Esophagus squamous epithelium (tissue), 5 donors: ENCODE measurements at places on chromosomes 16 and 17.

GRCh38 chr16:79074951-79075350, 525.6 kb downstream of the MAF start:
- no peak for DNase-seq
- no peaks in the 10 kb centered on the region for H3K27me3 ChIP-seq
- peaks cover 3% of the 10 kb centered on the region for H3K4me1 ChIP-seq
- no peaks in the 10 kb centered on the region for H3K36me3 ChIP-seq
- H3K27ac ChIP-seq, result no peak overlapping the region

DNA sequence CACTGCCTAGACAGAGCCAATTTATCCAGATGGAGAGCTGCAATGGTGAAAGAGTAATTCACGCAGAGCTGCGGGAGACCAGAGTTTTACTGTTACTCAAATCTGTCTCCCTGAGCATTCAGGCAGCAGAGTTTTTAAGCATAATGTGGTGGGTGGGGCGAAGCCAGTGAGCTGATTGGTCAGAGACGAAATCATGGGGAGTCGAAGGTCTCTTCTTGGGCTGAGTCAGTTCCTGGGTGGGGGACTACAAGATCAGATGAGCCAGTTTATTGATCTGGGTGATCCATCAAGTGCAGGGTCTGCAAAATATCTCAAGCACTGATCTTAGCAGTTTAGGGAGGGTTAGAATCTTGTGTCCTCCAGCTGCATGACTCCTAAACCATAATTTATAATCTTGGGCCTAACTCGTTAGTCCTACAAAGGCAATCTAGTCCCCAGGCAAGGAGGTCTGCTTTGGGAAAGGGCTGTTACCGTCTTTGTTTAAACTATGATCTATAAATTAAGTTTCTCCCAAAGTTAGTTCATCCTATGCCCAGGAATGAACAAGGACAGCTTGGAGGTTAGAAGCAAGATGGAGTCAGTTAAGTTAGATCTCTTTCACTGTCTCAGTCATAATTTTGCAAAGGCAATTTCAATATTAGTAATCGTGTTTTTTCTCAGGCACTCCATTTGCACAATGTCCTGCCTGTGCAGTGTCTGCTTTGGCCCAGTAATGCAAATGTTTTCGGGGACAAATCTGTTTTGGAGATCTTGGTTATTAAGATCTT, 27.0 kb downstream of the PIGL start:
- H3K27ac ChIP-seq, result no peak overlapping the region
- H3K4me3 ChIP-seq, result no peak overlapping the region
- no peaks in the 10 kb centered on the region for H3K27me3 ChIP-seq
- no peak for DNase-seq

GRCh38 chr16:35208001-35208935, 1748.9 kb downstream of the TP53TG3F start:
- no peak overlapping the region for H3K27ac ChIP-seq
- H3K27me3 ChIP-seq, result no peaks in the 10 kb centered on the region
- no peaks in the 10 kb centered on the region for H3K4me1 ChIP-seq
- no peak overlapping the region for H3K4me3 ChIP-seq
- DNase-seq, result no peak

DNA sequence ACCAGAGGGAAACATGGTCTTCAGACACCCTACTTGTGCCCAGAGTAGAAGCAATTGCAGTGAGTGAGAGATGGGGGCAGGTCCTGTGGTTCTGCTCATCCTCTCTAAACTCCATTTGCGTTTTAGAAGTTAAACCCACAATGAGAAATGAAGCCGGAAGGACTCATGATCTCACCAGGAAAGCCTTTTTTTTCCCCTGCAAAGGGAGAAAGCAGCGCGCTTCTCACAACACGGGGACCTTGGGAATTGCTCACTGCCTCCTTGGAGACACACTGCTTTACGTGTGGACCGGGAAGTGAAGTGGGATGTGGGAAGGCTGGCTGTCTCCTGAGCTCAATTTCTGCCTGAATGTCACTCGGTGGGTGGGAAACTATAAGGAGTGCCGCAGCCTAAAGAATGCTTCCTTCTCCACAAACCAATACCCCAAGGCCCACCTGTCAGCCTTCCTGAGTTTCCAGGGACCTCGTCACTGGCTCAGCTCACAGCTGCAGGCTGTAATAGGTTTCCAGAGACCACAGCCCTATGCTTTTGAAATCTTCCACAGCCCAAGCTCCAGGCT, 365.4 kb downstream of the XYLT1 start:
- DNase-seq, result no peak
- H3K4me1 ChIP-seq, result no peaks in the 10 kb centered on the region
- H3K36me3 ChIP-seq, result peaks cover 19% of the 10 kb centered on the region
- no peak overlapping the region for H3K4me3 ChIP-seq
- no peak overlapping the region for H3K27ac ChIP-seq

DNA sequence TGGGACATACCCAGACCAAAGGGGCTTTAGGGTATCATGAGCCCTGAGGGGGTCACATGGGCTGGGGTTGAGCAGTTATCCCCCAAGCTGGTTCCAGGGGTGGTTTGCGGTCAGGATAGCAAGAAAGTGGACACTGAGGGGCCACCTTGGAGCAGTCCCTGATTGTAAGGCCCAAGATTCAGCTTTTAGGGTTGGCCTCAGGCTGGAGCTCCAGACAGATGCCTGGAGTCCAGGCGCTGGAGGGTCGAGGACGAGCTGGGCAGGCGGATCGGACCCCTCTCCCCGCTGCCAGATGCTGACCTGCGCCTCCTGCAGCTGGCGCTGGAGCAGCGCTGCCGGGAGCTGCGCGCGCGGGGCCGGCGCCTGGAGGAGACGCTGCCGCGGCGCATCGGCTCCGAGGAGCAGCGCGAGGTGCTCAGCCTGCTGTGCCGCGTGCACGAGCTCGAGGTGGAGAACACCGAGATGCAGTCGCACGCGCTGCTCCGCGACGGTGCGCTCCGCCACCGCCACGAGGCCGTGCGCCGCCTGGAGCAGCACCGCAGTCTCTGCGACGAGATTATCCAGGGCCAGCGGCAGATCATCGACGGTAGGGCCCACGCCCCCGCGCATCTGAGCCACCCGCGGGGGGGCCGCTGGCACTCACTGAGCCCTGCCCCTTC, 10.0 kb downstream of the BTBD17 start:
- H3K27ac ChIP-seq, result no peak overlapping the region
- no peaks in the 10 kb centered on the region for H3K4me1 ChIP-seq
- H3K27me3 ChIP-seq, result peaks cover 13% of the 10 kb centered on the region
- no peak for DNase-seq
- H3K4me3 ChIP-seq, result no peak overlapping the region

DNA sequence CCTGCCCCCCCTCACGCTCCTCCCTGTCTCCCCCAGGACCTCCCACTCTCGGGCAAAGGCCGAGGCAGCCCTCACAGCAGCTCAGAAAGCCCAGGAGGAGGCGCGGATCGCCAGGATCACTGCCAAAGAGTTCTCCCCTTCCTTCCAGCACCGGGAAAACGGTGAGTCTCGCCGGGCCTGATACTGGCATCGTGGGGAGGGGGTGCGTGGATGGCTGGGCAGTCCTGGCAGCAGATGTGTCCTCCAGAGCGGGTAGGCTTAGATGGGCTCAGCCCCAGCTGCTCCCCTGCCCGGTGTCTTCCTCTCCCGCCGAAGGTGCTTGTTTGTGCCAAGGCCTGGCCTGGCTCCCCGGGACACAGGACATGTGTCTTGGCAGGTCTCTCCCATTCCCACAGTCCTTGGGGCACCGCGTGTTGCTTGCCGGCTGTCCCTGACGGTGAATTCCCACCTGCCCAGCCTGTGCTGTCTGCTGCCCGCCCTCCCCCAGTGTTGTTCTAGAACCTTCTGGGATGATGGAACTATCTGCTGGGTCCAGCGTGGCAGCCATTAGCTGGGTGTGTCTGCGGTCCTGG, 81.6 kb downstream of the KLHDC4 start:
- no peak for DNase-seq
- no peak overlapping the region for H3K27ac ChIP-seq
- no peaks in the 10 kb centered on the region for H3K36me3 ChIP-seq
- H3K4me1 ChIP-seq, result no peaks in the 10 kb centered on the region
- no peaks in the 10 kb centered on the region for H3K27me3 ChIP-seq

DNA sequence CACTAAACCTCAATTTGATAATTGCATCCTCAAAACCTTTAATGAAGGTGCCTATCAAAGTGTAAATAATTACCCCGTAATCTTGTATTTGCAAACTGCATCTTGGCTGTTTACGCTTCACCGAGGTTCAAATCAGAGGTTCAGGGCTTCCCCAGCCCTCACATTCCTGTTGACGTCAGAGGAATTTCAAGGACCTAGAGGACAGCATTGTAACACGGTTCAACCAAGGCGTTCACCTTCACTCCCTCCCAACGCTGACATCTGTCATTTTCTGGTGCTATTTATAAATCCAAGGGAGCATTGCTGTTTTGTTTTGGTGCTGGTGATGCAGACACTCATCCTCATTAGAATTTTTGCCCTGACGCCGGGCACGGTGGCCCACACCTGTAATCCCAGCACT, 691.6 kb upstream of the RBFOX1 start:
- H3K4me1 ChIP-seq, result no peaks in the 10 kb centered on the region
- DNase-seq, result no peak
- no peaks in the 10 kb centered on the region for H3K27me3 ChIP-seq
- H3K4me3 ChIP-seq, result no peak overlapping the region
- H3K36me3 ChIP-seq, result no peaks in the 10 kb centered on the region

GRCh38 chr16:7546948-7547347, 214.3 kb downstream of the RBFOX1 start:
- no peak for DNase-seq
- H3K4me3 ChIP-seq, result no peak overlapping the region
- H3K27ac ChIP-seq, result no peak overlapping the region

DNA sequence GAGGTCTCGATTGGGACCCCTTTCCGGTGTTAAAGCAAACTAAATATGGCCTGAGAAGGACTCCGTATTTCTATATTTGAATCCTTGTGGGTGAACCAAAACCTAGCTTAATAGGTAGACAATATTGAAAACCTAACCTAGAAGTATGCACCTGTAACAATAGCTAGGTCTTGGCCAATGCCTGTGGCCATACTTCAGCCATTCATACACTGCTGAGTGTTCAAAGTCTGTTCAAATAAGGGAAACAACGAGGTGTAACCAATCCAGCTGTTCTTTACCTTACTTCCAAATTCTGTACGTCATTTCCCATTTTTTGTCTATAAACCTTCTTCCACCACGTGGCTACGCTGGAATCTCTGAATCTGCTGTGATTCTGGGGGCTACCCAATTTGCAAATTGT, 34.1 kb upstream of the HELZ start:
- no peaks in the 10 kb centered on the region for H3K4me1 ChIP-seq
- H3K4me3 ChIP-seq, result no peak overlapping the region
- DNase-seq, result no peak
- peaks cover 33% of the 10 kb centered on the region for H3K27me3 ChIP-seq

- DNase-seq, result no peak
- no peak overlapping the region for H3K4me3 ChIP-seq
- H3K4me1 ChIP-seq, result no peaks in the 10 kb centered on the region
- H3K36me3 ChIP-seq, result no peaks in the 10 kb centered on the region
These were observed 24.4 kb upstream of the PMP22 start for GRCh38 chr17:15289285-15290183.
